Fibroblast of skin of scalp (primary cell): ENCODE measurements at places on chromosomes 6 and 20.

- no peak for DNase-seq
Measured at GRCh38 chr20:25038103-25038410, 19.9 kb downstream of the ACSS1 start.

DNA sequence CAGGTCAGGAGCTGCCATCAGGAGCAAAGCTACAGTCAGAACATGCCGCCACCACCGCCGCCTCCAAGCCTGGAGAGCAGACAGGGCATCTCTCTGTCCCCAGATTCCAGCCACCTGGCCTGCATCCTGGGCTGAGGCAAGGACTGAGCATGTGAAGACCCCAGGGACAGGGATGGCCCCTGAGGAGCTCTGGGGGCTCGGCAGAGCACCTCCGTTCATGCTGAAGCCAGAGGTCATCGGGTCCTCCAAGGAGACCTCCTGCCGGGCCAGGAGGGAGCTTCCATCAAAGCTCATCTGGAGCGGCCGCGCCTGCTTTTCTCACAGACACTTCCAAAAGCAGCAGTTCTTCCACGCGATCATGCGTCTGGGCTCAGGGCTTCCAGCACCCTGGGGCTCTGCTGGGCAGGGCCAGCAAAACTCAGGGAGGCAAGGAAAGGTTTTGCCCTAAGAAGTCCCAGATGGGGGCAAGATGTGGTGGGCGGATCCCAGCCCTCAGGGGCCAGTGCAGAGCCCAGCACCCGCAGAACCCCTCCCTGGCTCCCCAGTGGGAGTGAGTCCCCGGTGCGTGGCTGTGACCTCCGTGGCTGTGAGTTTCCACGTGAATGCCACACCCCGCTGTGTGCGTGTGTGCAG lies 138.4 kb downstream of the TAF4 start:
- no peak for DNase-seq

- DNase-seq, result no peak
Measured at GRCh38 chr6:136362421-136363356, 73.0 kb upstream of the BCLAF1 start.

GRCh38 chr6:126764104-126764503 lies 354.4 kb upstream of the RSPO3 start:
- no peak for DNase-seq

- DNase-seq, result peak; percentile 34
Measured at GRCh38 chr6:31128093-31128676, 7.9 kb upstream of the CDSN start.

- DNase-seq, result no peak
Measured at GRCh38 chr6:56875961-56876360, 78.9 kb upstream of the BEND6 start.

DNA sequence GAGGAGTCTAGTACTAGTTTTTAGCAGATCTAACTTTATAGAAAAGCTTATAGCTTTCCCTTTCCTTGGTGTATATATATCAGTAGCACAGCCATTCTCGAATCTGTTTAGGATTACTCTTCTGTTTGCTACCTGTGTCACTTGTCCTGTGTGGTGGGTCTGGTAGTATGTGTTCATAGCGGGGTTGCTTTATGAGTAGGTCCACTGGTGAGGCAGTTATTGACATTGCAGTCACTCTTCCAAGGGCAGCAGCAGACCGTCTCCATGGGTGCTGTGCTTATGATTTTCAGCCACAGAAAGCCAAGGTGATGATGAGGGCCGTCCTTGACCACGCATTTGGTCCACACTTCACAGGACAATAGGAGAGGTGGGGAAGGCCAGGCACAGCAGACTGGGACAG lies 171.5 kb downstream of the CDKAL1 start:
- no peak for DNase-seq

GRCh38 chr20:13772529-13772928 lies 12.2 kb downstream of the ESF1 start:
- no peak for DNase-seq

DNA sequence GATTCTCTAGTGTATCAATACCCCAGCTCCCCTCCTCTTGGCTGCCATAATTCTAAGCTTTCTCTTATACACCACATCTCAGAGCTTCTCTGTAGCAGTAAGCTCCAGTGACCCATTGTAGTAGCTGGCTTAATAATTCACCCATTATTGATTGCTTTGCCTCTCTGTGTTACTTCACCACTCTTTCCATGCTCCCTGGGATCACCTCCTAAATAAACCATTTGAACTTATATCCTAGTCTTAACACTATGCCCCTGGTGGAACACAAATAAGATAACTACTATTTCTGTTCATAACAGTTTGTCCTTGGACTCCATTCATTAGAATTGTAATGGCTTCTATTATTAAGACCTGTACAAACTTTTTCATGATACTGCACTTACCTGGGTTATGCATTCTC lies 758.9 kb downstream of the KIF16B start:
- DNase-seq, result no peak

- DNase-seq, result no peak
Measured at GRCh38 chr6:149903938-149904611, 6.2 kb upstream of the RAET1E start.

DNA sequence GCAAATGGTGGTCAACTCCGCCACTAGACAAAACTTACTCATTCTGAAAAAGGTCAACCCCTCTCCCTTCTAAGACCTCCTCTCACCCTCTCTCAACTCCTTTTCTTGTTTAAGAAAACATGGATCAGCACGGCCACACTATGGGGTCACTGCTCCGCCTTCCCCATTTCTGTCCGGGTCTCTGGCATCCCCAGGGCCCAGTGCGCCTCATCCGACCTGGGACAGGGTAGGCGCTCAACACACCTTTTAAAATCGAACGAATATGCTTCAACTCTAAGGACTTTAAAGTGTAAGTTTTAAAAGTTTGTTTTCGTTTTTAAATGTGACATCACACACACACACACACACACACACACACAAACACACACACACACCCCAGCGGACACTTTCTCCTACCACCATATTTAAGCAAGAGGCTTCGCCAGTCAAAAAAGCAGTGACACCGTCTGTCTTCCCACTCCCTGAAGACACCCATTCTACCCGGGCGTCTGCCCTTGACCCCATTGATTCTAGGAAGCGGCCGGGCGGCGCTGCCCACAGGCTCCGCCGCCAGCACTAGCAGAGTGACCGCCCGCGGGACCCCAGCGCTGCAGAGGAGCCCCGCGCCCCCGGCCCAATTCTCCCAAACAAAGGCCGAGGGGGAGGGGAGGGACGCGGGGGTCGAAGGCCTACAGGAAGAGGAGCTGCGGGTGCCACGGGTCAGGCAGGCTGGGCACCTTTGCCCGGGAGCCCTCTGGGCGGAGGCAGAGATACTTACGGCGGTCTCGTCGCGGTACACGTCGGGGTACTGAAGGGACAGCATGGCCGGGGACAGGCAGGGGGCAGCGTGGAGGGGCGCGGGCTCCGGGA lies 568 bp downstream of the PREP start:
- peak; percentile 52 for DNase-seq
